ENCODE measurements at places on chromosomes 7 and 10.

DNA sequence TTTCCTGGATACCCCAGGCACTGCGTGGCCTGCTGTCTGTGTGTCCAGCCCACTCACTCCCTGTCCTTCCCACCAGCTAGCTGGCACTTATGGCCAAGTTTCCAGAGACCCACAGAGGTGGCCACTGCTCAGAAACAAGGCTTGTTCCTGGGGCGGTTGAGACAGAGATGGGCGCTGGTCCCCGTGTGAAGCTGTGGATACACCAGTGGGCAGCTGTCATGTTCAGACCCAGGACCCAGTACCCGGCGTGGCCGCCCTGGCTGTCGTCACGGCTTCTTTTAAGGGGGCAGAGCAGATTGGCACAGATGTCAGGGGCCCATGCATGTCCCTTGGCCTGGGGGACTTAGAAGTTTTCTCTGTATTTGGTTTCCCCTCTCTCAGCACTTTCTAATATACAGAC, 36.3 kb downstream of the FOXL3 start:
- no peak for DNase-seq

GRCh38 chr7:85074-85882, 107.1 kb upstream of the FAM20C start:
- no peak for DNase-seq

DNA sequence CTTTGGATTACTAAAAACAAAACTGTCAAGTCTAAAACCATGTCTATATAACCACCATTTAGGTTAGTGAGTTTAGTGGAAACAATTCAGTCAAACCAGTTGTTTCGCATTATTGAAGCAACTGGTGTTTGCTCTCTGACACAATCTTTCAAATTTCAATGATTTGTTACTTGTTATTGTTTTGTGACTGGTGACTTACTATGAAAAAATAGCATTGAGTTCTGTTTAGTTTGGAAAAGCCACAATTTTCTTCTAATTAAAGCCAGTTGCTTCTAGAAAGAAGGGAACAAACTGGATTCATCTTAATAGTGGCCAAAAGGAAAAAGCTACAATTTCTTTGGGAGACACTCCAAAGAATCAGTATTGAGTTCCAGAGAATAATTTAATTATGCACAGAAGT, 30.4 kb downstream of the LAMB4 start:
- no peak for DNase-seq

DNA sequence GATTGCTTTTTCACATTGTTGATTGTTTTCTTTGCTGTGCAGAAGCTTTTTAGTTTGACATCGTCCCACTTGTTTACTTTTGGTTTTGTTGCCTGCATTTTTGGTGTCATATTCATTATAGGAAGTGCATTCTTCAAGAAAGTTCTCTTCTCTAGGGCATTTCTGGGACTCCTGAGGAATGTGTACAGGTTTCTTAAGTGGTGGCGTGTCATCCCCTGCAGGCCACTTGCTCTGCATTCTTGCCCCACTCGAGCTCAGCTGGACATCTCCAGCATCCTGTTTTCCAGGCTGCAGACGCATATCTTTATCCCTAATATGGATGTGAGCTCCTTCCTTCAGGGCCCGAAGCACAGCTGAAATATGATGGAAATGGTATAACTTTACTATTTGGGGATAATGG, 255.6 kb upstream of the HABP2 start:
- no peak for DNase-seq

- DNase-seq, result no peak
These were observed 1.5 kb upstream of the AUTS2 start for GRCh38 chr7:69596723-69597277.

DNA sequence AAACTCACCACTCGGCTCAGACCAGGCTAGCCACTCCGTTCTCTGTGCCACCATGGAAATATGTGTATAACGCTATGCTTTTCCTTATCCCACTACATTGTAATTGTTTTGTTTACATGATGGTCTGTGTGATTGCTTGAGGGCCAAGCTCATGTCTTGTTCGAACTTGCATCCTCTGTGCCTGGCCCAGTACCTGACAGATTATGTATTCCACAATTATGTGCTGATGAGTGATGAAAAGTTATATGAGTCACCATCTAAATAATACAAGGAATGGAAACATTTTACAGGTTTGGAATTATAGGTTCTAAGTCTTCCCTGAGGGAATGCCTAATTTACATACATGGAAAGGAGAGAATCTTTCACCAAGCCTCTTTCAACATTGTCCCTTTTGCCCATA, 137.4 kb downstream of the C7orf25 start:
- no peak for DNase-seq

GRCh38 chr7:28106321-28106829, 74.2 kb downstream of the JAZF1 start:
- DNase-seq, result no peak

Data from effector CD8-positive, alpha-beta T cell (primary cell).